ENCODE measurements at places on chromosomes 16 and 17. TPM values are rescaled to one million over a fixed set of nuclear protein-coding genes. Genes with fewer than 3 reads are reported as not detected.

DNA sequence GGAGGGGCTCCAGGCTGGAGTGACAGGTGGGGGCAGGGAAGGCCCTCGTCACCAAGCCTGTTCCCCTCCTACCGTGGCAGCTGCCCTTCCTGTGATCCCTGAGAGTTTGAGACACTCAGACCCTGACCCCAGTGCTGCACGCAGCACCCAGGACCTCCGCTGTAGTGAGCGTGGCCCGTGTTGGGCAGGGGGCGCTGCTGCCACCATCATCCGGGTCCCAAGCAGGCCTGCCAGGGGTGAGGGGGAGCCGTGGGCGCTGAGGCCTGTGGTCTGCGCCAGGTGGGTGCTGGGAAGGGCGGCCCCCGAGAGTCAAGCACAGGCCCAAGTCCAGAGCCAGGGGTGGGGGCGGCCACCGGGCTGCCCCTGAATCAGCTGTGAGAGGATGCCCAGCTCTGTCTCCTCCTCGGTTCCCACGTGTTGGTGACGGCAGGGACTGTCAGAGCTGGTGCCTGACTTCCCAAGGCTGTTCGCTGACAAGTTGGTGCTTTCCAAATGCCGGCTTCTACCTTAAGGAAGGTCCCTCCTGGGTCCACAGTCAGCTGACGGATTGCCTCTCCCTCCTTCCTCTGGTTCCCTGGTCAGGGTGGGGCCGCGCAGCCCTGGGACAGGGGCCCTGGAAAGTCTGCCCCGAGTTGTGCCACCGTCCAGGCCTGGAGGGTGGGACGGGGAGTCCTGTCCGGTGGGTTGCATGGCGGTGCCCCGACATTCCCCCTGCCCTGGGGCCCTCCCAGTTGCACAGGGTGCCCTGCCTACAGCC, 31.1 kb downstream of the TPSG1 start:
- H3K4me1 ChIP-seq: no peaks in the 10 kb centered on the region
- H3K36me3 ChIP-seq: no peaks in the 10 kb centered on the region
- H3K27me3 ChIP-seq: no peaks in the 10 kb centered on the region

DNA sequence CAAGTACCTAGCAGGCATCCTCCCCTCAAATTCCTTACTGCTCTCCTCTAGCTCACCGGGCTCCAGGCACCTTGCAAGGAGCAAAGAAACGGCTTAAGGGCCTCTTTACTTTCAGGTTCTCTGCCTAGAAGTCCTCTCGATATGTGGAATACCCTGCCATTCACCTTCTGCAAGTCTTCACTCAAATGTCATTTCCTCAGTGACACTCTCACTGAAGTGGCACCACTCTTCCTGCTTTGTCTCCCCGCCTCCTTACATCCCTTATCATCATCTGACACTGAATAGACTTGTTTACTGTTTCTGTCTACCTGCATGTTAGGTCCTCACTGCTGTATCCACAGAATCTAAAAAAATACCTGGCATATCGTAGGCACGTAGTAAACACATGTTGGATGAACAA, 947 bp downstream of the SLC7A6OS start:
- no peaks in the 10 kb centered on the region for H3K27me3 ChIP-seq
- H3K4me3 ChIP-seq: peak overlapping the region; percentile 89
- H3K4me1 ChIP-seq: peaks cover 16% of the 10 kb centered on the region
- peaks cover 5% of the 10 kb centered on the region for H3K36me3 ChIP-seq
- H3K27ac ChIP-seq: peak overlapping the region; percentile 82

DNA sequence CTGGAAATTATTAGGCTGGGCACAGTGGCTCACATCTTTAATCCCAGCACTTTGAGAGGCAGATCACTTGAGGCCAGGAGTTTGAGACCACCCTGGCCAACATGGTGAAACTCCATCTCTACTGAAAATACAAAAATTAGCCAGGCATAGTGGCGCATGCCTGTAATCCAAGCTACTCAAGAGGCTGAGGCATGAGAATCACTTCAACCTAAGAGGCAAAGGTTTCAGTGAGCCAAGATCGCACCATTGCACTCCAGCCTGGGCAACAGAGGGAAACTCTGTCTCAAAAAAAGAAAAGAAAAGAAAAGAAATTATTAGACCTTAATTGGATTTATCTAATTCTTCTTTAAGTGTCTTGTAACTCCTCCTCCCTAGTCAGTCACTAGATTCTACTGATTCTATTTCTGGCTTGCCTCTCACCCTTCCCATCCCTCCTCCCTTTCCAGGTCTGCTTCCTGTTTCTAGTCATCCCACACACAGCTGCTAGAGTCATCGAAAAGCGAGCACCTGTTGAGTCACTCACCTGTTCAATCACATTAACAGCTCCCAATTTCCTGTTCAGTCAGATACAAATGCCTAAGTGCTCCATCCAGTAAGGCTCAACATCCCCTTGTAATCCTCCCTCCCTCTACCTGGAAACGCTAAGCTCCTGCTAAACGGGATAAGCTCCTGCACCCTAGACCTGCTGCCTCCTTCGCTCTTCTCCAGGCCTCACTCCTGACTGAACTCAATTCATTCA, 34.6 kb downstream of the ERN1 start:
- H3K27me3 ChIP-seq: no peaks in the 10 kb centered on the region
- H3K36me3 ChIP-seq: no peaks in the 10 kb centered on the region
- H3K27ac ChIP-seq: no peak overlapping the region

GRCh38 chr16:80752541-80752940, 51.9 kb downstream of the CDYL2 start:
- no peaks in the 10 kb centered on the region for H3K4me1 ChIP-seq
- no peak overlapping the region for H3K27ac ChIP-seq
- DNase-seq: no peak

DNA sequence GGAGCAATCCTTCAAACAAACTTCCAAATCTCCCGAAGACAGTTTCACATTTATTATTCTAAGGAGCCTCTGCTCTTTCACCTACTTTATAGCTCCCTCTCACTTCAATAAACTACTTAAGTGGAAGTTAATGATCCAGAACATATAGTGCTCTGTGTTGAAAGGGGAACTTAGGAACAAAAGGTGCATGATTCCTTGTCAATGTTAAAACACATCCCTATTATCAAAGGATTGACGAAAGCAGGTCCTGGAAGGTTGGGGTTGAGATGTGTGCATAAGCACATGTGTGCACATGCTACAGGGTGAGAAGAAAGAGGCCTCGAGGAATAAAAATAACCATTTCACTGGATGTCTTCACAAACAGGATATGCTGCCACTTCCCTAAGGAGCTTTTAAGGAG, 170.3 kb downstream of the SLC39A11 start:
- H3K27me3 ChIP-seq: no peaks in the 10 kb centered on the region
- no peak for DNase-seq
- no peaks in the 10 kb centered on the region for H3K4me1 ChIP-seq

DNA sequence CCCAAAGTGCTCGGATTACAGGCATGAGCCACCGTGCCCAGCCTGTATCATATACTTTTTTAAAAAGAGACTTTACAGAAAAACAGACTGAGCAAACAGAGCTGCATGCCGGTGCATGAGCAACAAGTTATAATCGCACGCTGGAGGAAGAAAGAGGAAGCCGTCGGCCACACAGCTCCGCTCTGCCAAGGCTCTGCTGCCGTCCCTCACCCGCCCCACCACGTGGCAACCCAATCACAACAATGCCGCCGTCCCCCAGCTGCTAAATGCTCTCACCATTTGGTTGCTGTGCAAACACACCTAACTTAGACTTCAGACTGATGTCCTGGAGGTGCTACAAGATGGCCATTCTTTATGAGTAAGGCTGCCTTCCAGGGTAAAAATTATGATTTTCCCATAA, 83.5 kb downstream of the ADCY9 start:
- DNase-seq: peak; percentile 84
- H3K4me3 ChIP-seq: no peak overlapping the region
- H3K27ac ChIP-seq: peak overlapping the region; percentile 36
- no peaks in the 10 kb centered on the region for H3K27me3 ChIP-seq
- H3K36me3 ChIP-seq: no peaks in the 10 kb centered on the region
- no peaks in the 10 kb centered on the region for H3K4me1 ChIP-seq

GRCh38 chr17:73401911-73402310, 90.1 kb upstream of the CDC42EP4 start:
- DNase-seq: no peak
- no peak overlapping the region for H3K27ac ChIP-seq
- no peak overlapping the region for H3K4me3 ChIP-seq
- H3K27me3 ChIP-seq: no peaks in the 10 kb centered on the region
- no peaks in the 10 kb centered on the region for H3K36me3 ChIP-seq

GRCh38 chr17:50749245-50749644, 18.1 kb downstream of the ANKRD40CL start:
- H3K36me3 ChIP-seq: peaks cover 28% of the 10 kb centered on the region
- no peak overlapping the region for H3K27ac ChIP-seq
- H3K4me3 ChIP-seq: no peak overlapping the region
- no peaks in the 10 kb centered on the region for H3K4me1 ChIP-seq
- H3K27me3 ChIP-seq: no peaks in the 10 kb centered on the region

- no peak overlapping the region for H3K27ac ChIP-seq
- H3K4me1 ChIP-seq: no peaks in the 10 kb centered on the region
- H3K4me3 ChIP-seq: no peak overlapping the region
- no peaks in the 10 kb centered on the region for H3K36me3 ChIP-seq
- no peak for DNase-seq
- H3K27me3 ChIP-seq: no peaks in the 10 kb centered on the region
Observed at GRCh38 chr16:64236316-64236715, 885.5 kb downstream of the CDH11 start.

DNA sequence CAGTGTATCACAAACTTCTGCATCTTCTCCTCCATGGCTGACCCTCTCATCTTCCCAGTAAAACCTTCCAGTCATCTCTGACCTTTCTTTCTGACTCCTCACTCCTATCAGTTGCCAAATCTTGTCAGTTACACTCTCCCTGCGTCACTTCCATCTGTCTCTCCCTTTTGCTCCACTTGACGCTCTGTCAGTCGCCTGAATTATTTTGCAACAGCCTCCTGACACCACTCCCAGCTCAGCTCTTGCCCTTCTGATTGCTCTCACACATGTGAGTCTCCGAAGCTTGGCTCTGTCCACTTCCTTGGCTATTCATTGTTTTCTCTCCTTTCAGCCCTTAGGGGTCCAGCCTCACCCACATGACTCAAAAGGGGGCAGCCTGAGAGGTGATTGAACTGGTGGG, 27.7 kb downstream of the DHRS7C start:
- H3K36me3 ChIP-seq: no peaks in the 10 kb centered on the region
- DNase-seq: no peak
- H3K27ac ChIP-seq: no peak overlapping the region

DNA sequence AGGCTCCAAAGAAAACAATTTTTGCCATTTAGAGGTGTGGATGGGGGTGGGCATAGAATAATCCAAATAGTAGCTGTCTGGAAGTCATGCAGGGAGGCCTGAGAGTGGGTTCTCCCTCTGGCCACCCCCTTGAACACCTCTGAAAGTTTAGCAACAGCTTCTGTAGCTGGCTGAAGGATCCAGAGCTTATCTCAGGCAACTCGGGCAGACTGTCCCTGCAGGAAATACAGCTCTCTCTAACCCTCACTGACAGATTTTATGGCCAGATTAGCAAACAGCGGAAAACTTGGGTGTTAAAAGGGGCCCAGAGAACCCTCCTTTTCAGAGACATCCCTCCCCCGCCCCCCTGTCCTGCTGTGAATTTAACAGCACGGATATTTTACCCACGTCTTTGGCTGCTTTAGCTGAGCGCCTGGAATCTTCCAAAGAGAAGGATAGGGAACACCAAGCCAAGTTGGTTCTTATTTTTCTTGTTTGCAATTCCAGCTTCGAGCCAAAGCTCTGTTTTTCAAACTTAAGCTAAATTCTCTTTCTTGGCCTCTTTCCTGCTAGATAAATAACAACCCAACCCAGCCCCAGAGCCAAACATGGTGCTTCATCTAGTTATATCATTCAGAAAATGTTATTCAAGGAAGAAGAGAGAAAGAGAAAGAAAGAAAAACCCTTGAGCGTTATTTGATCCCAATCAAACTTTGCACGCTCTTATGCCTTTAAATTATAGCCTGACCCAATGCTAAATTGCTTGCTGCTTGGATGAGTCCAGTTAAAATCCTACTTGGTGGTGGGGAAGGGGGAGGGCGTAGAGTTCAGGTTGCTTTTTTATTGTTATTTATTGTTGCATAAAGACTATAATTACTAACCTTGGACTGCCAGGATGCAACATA, 2.3 kb upstream of the HOXB2 start:
- peak overlapping the region; percentile 9 for H3K4me3 ChIP-seq
- peak; percentile 61 for DNase-seq
- H3K27me3 ChIP-seq: no peaks in the 10 kb centered on the region
- no peaks in the 10 kb centered on the region for H3K36me3 ChIP-seq

- H3K27ac ChIP-seq: peak overlapping the region; percentile 58
- no peaks in the 10 kb centered on the region for H3K27me3 ChIP-seq
- DNase-seq: no peak
- peak overlapping the region; percentile 95 for H3K4me3 ChIP-seq
- no peaks in the 10 kb centered on the region for H3K36me3 ChIP-seq
Observed at GRCh38 chr16:56728980-56729734, 772 bp upstream of the NUP93 start.

DNA sequence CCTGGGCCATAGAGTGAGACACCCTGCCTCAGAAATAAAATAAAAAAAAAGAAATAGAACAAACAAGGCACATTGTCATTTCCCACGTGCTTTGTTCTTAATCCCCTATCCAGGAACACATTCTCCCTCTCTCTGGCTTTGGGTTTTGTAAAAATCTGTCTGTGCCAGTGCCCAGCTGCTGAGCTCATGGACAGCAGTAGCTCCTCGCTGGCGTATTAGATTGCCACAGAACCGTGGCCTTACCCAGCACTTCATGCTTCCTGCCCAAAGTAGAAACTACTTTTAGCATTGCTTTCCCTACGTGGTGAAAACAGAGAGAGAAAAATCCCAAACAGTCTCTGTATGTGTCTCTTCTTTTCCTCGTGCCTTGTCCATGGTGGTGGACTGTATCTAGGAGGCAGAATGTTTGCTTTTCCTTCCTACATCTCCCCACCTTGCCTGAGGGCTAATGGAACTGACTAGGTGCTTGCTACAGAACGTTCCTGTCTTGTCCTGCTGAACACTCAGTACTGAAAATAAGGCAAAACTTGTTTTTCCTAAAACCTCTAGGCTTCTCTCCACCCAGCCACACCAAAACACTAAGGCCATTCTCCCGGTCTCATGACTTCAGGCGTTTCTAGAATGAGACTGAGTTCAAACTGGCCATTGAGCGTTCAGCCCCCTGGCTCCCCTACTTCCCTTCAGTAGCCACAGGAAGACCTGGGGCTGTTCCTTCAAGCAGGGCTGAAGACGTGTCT, 26.1 kb downstream of the MNT start:
- H3K4me3 ChIP-seq: no peak overlapping the region
- no peak for DNase-seq
- no peaks in the 10 kb centered on the region for H3K4me1 ChIP-seq
- no peaks in the 10 kb centered on the region for H3K36me3 ChIP-seq
- H3K27ac ChIP-seq: no peak overlapping the region
- H3K27me3 ChIP-seq: no peaks in the 10 kb centered on the region

PLA2G10 gene
- 30.5 TPM for total RNA-seq

KRT20 gene
- 1,610 TPM for total RNA-seq

C1QTNF8 gene
- total RNA-seq: not detected

AANAT gene
- not detected for total RNA-seq

PSMD7 gene
- total RNA-seq: 80.9 TPM

CBLN1 gene
- total RNA-seq: 0.62 TPM

Measured in colonic mucosa (tissue), 4 donors.